Stimulated activated CD8-positive, alpha-beta memory T cell treated with anti-CD3 and anti-CD28 coated beads, Interleukin-4, amount 100 ng/mL, for 1 hour (primary cell): ENCODE measurements at places on chromosomes 12 and 14.
A peak's percentile ranks its signal among the peaks of the same experiment; 100 is the strongest.

GRCh38 chr14:75083271-75083670 is 13.8 kb downstream of the ZC2HC1C start:
- no peak for DNase-seq

- no peak for DNase-seq
Measured at GRCh38 chr14:104287301-104288009, 149.1 kb downstream of the KIF26A start.

GRCh38 chr12:20798554-20798953 is 12.0 kb upstream of the SLCO1B3 start:
- no peak for DNase-seq

- no peak for DNase-seq
Measured at GRCh38 chr12:105109465-105110212, 2.1 kb downstream of the WASHC4 start.

DNA sequence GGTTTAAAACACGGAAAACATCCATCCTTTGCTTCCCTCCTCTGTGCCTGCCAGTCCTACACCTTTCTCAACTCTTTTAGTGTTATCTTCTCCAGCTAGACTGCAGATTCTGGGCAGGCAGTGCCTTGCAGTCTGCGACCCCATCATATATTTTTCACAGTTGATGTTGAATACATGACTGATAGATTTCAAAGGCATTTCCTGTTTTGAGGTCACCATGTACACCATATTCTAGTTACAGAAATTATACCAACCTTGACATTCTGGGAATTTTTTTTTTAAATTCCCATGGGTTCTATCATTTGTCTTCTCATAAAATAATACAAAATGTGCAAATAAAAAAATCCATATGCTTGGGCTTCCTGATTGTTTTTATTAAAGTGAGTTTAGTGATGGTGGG is 16.6 kb downstream of the SOCS2 start:
- DNase-seq, result no peak

DNA sequence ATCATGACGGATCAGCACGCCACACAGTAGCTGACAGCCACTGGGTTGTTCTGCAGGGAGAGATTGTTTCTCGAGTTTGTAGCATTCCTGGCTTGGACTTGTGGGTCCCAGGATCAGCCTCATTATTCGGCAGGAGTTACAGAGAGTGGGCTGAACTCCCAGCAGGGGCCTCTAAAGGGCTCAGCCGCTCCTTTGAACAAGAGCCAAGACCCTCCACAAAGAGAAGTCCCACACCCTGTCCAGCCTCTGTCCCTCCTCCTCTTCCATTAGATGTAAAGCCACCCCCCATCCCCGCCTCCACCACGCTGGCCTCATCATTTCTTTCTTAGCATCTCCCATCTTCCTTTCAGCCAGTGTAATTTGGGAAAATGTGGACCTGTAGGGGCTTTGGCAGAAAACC is 96.7 kb upstream of the HSPB8 start:
- DNase-seq, result no peak

GRCh38 chr14:105241641-105242040 is 6.7 kb upstream of the BTBD6 start:
- DNase-seq, result no peak

- DNase-seq, result no peak
Measured at GRCh38 chr12:116347265-116347664, 69.8 kb upstream of the MED13L start.

DNA sequence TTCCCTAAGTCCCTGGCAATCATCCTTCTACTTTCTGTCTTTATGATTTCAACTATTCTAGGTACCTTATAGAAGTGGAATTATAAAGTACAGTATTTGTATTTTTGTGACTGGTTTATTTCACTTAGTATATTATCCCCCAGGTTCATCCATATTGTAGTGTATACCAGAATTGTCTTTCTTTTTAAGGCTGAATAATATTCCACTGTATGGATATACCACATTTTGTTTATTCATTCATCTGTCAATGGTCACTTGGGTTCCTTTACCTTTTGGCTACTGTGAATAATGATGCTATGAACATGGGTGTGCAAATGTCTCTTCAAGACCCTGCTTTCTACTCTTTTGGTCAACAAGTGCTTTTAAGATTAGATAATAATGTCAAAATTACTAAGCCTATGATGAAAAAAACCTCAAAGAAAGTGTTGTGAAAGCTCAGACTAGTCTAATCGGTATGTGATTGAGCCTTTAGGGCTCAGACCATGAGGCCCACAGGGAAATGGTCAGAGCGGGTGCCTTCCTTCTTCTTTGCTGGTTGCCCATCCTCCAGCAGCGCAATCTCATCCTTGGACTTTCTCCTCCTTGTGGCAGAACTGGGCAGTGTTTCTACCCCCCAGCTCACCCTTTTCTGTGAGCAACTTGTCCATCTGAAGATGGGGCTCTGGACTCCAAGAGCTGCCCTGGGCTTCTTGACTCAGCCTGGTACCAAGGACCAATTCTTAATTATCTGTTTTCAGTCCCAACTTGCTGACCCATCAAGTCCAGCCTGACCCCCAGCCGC is 105.4 kb downstream of the TTC8 start:
- DNase-seq, result no peak

DNA sequence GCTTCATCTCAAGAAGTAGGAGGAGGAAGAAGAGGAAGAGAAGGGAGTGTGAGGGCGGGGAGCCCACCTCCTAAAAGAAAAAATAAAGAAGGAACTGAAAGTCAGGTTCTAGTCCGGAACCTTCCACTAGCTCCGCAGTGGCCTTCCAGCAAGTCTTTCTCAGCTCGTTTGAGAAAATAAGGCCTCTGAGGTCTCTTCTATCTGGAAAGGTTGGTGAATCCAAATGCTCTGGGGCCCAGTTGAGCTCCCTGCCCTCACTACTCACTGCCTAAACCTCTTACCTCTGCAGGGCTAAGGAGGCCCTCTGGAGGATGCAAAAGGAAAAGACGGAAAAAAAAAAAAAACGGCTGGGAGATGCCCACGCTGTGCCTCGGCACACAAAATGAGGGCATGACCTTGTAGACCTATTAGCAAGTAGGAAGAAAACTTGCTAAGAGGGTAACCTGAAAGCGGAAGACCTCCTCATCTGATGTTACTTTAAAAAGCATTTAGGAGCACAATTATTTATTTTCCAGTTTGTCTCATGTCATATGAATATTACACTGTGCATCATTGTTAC is 35.9 kb downstream of the FBLN5 start:
- no peak for DNase-seq

DNA sequence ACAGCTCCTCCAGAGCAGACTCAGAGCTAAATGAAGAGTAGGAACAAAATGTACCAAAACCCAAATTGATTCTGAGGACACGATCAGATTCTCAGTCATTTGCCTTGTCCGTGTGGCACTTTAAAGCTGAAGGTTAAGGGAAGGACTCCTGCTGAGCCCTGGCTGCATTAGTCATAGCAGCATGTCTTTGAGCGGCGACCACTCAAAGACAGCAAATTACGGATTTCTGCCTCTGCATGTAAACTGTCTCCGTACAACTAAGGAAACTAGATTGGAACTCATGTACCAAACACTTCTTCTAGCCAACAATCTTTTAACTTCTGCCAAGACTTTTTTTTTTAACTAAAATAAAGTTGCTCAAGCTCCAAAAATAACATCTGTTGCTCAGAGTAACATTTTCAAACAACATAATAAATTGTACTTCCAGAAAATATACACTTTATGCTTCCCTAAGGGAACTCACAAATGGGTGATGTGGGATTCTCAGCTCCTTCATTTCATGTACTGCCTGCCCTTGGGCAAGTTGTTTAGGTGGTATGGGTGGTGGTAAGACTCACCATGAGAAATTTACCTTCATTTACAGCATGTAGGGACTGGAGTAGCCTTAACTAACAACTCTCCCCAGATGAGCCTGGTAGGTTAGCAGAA is 56.1 kb downstream of the RERG start:
- DNase-seq, result no peak

GRCh38 chr12:72543777-72544467 is 271.8 kb downstream of the TRHDE start:
- DNase-seq, result no peak

- DNase-seq, result no peak
Measured at GRCh38 chr14:60757567-60758002, 23.0 kb downstream of the MNAT1 start.

DNA sequence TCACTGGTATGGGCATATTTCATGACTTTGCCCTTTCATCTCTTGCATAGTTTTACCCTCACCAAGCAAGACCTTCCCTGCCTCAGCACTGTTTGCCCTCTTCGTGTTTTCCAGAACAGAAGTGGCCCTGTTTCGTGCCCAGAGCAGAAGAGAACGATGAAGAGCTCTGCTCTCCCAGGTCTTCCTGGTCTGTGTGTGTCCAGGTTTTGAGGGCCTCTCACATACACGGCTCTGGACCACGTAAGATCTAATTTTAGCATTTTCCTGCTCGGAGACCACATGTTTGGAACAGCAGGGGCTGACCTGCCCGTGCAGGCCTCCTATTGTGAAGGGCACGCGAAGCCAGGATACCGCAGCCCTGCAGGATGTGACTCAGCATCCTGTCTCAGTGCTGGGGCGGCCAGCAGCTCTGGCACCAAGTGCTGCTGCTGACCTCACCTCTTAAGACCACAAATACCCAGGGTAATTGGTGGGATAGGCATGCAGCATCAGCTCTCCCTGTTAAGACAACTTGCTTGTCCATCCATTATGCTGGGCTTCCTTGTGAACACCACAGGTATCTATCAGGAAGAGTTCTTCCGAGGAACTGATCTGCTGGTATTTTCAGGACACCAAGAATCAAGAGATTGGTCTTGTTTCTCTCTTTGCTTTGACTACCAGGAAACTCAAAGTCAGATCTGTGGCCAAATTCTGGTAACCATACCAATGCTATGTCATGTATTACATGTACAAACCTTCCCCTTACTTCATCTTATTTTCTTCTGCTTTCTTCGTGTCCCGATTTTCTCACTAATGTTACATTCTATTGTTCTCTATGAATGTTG is 19.0 kb downstream of the SSH1 start:
- DNase-seq, result no peak

- DNase-seq, result no peak
Measured at GRCh38 chr14:103931422-103931821, 3.2 kb downstream of the TDRD9 start.

DNA sequence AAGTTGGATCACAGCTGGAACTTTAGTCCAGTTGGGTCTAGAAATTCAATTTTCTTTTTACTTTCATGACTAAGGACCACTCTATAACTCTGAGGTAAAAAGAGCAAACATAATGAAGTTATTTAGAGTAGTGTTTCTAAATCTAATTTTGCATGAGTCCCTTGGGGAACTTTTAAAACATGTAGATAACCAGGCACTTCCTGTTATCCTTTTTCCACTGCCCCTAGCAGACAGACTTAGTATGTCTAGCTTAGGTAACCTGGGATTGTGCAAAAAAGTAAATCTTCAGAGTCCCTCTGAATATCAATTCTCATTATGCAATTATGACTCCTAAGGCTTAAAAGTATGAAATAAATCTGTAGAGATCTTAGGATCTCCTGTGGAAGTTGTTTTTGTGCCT is 371.2 kb downstream of the DIO2 start:
- DNase-seq, result no peak

DNA sequence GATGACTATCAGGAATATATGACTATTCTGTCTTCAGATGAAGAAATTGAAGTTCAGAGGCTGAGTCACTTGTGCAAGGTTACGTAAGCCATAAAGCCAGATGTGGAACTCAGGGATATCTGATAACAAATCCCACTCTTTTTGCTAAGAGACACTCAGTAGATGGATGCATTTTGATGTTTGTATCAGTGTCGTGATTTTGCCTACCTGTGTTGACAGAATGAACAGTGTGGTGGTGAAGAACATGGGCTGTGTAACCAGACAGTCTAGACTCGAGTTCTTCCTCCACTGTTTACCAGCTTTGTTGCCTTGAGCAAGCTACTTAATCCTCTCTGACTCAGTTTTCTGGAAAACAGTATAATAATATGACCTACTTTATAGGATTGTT is 93.9 kb downstream of the DAAM1 start:
- no peak for DNase-seq

GRCh38 chr12:109983432-109984142 is 12.6 kb downstream of the GIT2 start:
- no peak for DNase-seq

GRCh38 chr12:59007620-59008019 is 87.3 kb upstream of the LRIG3 start:
- no peak for DNase-seq

GRCh38 chr12:44570036-44570583 is 306.0 kb downstream of the NELL2 start:
- no peak for DNase-seq

GRCh38 chr12:121626853-121627640 is 717 bp downstream of the ORAI1 start:
- peak; percentile 86 for DNase-seq

DNA sequence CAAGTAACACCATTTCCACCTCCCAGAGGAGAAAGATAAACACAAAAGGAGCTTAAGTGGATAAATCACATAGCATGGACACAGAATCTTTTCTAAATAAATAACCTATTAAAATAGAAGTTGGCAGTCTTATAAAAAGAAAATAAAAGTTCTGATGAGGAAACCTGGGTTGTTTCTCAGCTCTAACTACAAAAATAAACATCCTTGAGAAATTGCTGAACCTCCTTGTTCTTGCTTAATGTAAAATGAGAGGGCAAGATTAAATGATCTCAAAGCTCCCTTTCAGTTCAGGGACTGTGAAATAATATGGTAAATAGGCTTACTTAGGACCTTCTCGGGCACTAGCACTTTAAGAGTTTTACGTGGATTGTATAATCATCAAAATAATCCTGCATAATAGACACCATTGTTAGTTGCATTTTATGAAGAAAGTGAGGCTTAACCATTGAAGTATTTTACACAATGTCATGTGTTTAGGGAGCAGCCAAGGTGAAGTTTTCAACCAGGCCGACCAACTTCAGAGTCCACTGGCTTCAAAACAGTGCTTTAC is 214.0 kb upstream of the NOVA1 start:
- no peak for DNase-seq
